ENCODE measurements at places on chromosomes 11 and 22. TPM values are rescaled to one million over a fixed set of nuclear protein-coding genes. Genes with fewer than 3 reads are reported as not detected.

DNA sequence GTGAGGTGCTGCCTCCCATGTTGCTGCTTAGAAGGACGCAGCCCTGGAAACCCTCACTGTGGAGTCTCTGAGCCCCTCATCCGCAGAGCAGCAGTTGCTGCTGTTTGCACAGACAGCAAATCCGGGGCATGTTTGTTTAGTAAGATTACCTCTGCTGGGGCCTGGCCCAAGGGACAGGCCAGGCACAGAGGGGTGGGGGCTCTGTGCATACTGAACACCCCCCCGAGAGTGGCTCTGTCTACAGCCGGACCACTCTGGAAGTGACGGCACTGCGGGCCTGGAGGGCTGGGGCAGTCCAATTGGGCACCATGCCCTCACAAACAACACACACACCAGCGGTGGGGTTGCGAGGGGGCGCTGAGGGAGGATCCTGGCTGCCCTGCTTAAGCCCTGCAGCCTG is 22.9 kb upstream of the CCDC188 start:
- no peak for DNase-seq

- no peak for DNase-seq
These were observed 27.4 kb upstream of the MUC15 start for GRCh38 chr11:26599425-26599824.

DNA sequence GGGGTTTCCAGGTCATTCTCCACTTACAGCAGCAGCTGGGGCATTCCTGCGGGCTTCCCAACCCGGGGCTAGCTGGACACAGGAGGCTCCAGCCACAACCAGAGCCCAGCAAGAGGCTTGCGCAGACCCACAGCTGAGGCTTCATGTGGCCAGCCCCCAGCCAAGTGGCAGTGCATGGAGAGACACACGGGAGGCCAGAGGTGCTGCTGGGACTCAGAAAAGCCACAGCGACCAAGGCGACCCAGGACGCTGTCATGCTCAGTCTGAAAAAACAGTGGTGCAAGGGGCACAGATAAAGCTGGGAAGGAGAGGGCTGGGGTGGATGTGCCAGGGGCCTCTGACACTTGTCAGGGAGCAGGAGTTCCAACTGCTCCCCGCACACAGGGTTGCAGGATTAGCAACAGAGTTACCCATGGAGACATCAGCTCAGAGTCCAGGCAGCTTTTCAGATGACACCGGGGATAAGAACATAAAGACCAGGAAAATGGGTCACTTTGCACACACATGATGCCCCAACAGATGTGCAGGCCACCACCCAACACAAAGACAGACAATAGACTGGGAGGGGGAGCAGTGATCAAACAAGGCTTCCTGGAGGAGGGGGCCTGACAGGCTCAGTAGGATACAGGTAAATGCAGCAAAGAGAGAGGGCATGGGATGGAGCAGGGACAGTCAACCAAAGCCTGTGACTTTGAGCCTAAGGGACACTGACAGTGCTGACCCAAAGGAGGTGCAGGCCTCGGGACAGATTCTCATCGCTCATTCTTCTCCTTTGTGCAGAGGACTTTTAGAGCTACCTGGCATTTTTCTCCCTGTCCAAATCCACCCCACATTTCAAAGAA is 6.9 kb upstream of the NEAT1 start:
- DNase-seq = no peak

- no peak for DNase-seq
These were observed 65.5 kb upstream of the NUP160 start for GRCh38 chr11:47913529-47914244.

DNA sequence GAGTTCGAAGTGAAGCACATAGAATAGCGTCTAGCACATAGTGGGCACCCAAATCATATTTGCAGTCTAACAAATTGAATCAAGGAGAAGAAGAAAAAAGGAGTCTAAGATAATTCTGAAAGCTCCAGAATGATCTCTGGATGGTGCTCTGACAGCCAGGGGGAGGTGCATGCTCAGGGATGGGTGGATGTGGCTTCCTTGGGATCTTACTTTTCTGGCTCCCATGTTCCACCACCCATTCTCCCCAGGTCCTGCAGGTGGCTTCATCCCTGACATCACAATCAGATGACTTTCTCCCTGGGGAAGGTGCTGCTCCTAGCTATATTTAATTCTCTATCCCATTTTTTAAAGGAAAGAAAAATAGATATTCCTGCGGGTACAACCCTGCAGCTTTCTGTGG is 381.9 kb downstream of the CADM1 start:
- DNase-seq = no peak

DNA sequence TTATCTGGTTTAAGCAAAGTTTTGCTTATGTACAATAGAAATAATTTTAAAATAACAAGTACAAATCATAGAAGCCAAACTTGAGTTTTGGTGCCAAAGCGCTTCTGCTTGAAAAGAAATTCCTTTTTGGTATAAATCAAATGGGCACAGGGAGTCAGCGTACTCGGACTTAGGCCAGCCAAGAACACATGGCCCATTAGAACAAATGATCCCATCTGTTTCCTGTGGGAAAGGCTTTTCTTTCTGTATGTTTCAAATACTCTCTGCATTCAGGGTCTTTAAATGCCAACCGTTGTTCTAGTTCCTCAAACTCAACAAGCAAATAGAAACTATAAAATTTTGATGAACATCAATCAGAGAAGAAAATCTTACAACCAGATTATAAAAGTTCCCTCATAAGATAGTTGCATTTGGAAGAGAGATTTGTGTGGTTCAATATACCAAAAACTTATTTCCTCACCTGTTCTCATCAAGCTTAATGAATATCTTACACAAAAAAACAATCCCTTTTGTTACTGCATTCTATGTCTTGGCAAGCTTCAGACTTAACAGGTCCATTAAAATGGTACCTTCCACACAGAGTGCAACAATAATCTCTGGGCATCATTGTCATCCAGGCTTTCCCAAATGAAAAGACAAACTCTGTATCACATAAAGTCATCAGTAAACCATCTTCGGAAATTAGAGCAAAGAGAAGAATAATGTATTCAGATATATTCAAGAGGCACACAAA is 739.8 kb upstream of the API5 start:
- DNase-seq = no peak

DNA sequence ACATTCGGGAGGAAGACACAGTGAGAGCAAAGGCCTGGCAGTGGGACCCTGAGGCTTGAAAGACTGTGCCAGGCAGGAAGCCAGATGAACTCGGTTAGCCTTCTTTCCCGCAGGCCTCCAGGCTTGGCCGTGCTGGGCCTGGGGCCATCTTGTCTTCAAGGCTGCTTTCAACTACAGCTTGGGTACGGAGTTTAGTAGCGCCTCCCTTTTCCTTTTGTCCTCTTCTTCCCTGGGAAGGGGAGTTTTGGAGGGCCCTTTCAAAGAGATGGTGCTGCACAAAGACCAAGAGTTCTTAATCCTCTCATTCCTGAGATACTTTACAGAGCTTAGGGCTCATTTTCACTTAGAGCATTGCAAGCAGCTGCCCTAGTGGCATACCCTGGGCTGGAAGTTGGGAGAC is 87.5 kb downstream of the TP53I11 start:
- DNase-seq = no peak

DNA sequence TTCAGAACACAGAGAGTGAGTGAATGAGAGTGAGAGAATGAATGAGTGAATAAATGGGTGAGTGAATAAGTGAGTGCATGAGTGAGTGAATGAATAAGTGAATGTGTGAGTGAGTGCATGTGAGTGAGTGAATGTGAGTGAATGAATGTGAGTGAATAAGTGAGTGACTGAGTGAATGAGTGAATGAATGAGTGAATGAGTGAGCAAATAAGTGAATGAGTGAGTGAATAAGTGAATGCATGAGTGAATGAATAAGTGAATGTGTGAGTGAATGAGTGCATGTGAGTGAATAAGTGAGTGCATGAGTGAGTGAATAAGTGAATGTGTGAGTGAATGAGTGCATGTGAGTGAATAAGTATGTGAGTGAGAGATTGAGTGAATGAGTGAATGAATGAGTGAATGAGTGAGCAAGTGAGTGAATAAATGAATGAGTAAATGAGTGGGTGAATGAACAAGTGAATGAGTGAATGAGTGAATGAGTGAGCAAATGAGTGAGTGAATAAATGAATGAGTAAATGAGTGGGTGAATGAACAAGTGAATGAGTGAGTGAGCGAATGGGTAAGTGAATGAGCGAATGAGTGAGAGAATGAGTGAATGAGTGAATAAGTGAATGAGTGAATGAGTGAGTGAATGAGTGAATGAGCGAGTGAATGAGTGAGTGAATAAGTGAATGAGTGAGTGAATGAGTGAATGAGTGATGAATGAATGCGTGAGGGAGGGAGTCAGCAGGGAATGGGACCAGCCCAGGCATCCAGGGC is 21.3 kb upstream of the MUC5B start:
- no peak for DNase-seq

- no peak for DNase-seq
These were observed 136.1 kb downstream of the MORC2 start for GRCh38 chr22:30832407-30832987.

TXN2 gene
- total RNA-seq = 27.0 TPM

GTSE1 gene
- total RNA-seq = 0.25 TPM

DNA sequence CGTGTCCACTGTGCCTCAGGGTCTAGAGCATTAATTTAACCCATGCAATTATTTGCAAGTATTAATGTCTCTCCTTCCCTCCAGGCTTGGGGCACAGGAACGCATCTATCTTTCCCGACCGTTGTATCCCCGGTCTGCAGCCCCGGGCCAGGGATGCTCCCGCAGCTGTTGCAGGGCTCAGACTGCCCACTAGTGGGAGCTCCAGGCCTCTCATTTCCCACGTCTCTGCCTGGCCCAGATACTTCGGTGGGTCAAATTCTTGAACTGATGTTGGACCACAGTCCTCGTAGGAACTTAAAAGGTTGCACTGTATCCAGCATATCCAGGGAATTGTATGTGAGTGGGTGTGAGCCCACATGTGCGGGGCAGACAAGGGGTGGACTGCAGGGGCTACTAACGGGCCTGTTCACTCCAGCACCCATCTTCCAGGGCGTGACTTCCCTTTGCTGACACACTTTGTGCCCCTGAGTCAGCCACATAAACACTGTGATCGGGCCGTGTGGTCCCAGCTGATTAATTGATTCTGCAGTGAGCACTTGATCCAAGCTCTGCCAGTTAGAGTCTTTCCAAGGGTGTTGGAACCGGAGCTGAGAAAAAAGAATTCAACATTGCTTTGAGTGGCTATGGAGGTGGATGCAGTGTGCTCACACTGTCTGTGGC is 451.3 kb downstream of the TBC1D22A start:
- DNase-seq = no peak

- no peak for DNase-seq
These were observed 38.9 kb upstream of the CSNK2A3 start for GRCh38 chr11:11391796-11392463.

All from T-helper 17 cell (primary cell).